ENCODE measurements at places on chromosomes 1 and 21. TPM values are rescaled to one million over a fixed set of nuclear protein-coding genes. Genes with fewer than 3 reads are reported as not detected.

DNA sequence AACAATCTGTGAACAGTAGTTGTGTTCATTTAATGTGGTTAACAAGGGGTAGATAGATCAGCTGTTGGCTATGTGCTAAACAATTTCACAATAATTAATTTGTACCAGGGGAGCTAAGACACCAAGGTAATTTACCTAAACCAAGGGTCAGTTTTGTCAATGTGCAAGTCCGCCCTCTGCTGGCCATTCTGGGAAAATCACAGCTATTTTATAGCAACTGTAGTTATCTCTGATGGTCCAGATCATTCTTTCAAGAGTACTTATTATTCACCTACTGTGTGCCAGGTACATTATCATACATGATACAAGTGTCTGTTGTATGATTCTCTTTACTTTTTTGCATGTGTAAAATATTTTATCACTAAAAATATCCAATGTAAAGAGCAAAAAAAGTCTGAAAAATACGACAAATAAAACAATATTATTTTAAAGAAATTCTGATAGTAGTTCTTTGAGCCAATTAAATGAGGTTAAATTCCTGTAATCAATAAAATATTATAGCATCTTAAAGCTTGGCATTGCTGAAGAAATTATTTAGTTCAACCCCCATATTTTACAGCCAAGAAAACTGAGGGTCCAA lies 312.3 kb upstream of the FAM78B start:
- DNase-seq, result peak; percentile 34

- DNase-seq, result no peak
Measured at GRCh38 chr1:113846391-113847035, 25.0 kb downstream of the PTPN22 start.

DNA sequence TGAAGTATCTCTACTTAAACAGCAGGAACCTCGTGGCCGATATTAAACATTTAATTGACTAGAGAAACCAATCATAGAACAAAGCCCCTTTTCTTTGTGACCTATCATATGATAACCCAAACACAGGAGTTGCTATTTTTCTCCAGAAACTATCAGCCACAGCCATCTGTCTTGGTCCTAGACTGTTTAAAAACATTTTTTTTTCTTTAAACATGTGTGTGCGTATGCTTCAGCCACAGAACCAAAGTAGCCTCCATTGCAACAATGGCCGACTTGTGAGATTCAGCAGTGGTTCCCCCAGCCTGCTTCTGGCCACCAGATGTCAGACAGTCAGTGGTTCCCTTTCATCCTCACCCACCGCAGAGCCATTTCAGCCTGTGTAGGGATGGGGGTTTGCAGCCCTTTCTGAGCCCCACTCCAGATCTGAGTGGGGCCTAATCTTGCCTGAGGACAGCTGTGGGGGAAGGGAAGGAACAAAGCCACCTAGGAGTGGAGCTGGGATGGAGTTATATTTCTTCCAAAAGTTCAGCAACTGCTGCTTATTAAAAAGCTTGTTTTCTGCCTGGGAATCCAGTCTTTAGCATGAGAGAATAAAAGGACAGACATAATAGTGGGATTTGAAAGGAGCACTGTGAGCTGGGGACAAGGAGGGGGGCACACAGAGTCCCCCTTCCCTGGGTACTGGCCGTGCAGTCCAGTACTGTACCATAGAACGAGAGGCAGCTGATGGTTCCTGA lies 11.7 kb upstream of the IGSF3 start:
- no peak for DNase-seq

Gene PPIH
- total RNA-seq, result 53.4 TPM

GRCh38 chr1:88540255-88540654 lies 143.8 kb upstream of the PKN2 start:
- no peak for DNase-seq

DNA sequence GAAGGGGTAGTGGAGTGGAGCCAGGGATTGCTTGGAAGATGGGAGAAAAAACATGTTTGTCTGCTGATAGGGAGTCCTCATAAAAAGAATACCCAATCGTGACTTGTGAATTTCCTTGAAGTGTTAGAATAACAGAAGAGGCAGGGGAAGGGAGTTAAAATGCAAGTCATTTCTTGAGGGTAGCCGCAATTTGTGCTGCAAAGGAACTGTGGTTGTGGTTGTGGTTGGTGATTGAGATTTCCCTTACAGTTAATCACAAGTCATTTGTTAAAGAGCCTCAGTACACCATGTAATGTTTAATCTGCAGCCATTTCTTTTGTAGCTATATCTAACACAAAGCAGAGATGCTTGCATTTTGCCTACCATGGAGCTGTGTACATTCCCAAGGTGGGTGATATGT lies 38.5 kb upstream of the EGLN1 start:
- DNase-seq, result no peak

Gene IGSF8
- 40.0 TPM for total RNA-seq

DNA sequence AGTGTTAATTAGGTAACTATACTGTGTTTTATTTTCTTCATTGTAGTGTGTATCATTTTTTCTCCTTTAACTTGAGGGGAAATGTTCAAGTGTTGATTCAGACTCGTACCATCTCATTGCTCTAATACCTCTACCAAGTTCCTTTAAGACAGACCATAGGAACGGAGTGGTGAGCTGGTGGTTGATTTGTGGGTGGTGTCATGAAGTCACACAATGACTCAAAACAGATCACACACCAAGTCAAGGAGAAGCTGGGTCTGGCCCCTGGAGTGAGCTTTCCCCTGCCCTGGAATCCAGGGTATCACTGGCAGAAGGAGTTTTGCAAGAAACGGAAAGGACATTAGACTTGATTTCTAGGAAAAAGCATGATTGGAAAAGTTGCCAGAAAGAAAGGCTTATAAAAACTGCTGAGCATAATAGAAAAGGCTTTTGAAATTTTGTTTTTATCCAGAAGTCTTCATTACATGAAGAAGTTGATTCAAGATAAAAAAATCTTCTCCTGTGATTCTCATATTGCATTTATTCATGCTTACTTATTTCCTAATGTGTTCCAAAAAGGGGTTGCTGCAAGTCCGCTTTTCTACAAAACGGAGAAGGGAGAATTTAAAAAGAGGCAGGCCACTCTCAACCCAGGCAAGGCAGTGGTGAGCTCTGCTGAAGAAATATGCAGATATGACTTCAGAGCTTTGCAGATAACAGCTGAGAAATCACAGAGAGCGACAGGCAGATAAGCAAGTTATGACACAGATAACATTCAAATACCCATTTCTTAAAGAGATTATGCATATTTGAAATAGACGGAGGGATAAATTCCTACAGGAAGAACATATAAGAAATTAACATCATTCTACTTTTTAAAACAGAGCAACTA lies 79.7 kb downstream of the TBX19 start:
- DNase-seq, result no peak

DNA sequence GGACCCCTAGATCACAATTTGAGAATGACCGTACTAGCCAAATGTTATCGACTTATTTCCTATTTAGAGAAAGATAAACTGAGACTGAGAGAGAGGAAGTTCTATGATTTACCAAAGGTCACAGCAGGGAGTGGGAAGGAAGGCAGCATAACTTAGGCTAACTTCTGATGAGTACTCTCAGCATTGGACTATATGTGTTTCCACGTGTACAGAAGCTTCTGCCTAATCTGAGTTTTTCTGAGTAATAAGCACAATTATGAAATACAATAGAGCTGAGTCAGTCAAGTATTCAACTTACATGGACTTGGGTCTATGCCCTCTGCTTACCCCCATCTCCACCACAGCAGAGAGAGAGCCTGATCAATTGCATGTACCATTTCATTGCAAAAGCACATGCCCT lies 88.1 kb upstream of the HIVEP3 start:
- DNase-seq, result no peak

GRCh38 chr1:47536646-47537118 lies 98.8 kb downstream of the FOXD2 start:
- DNase-seq, result no peak

- no peak for DNase-seq
Measured at GRCh38 chr21:45761704-45762103, 118.2 kb downstream of the PCBP3 start.

Gene CFAP57
- total RNA-seq, result 2.2 TPM

DNA sequence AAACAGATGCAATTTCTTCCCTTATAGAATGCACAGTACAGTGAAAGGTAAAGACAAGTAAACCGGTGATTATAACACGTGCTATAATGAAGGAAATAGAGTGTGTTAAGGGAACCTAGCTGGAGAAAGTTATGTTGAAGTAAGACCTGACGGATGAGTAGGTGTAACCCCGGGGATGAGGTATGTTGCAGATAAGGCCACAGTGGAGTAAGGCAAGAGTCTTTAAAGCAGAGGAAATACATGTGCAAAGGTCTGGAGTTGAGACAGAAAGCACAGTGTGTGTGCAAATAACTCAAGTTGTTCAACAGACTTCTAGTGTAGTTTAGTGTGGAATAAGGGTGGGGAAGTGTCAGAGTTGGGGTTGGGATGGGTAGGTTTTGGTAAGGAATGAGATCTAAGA lies 2.9 kb downstream of the DBT start:
- DNase-seq, result no peak

All from progenitor cell of endocrine pancreas (in vitro differentiated cells).